Activated CD4-positive, alpha-beta memory T cell treated with anti-CD3 and anti-CD28 coated beads, Interleukin-2, amount 10 ng/mL, durations not matched to agents 7 days and 5 days (primary cell): ENCODE measurements at places on chromosomes 6 and 20.

DNA sequence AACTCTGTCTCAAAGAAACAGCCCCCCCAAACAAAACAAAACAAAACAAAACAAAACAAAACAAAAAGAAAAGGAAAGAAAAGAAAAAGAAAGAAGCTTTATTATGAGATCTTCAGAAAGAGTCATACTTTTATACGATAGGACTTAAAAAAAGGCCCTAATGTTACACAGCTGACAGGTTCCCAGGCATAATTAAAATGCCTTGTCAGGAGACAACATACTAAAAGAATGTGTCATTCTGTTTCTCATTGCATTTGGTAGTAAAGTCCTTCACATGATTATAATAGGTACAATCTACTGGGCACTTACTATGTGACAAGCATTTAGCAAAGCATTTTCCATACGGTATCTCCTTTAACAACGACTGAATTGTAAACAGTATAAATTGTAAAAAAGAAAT is 36.4 kb upstream of the RPN2 start:
- no peak for DNase-seq

DNA sequence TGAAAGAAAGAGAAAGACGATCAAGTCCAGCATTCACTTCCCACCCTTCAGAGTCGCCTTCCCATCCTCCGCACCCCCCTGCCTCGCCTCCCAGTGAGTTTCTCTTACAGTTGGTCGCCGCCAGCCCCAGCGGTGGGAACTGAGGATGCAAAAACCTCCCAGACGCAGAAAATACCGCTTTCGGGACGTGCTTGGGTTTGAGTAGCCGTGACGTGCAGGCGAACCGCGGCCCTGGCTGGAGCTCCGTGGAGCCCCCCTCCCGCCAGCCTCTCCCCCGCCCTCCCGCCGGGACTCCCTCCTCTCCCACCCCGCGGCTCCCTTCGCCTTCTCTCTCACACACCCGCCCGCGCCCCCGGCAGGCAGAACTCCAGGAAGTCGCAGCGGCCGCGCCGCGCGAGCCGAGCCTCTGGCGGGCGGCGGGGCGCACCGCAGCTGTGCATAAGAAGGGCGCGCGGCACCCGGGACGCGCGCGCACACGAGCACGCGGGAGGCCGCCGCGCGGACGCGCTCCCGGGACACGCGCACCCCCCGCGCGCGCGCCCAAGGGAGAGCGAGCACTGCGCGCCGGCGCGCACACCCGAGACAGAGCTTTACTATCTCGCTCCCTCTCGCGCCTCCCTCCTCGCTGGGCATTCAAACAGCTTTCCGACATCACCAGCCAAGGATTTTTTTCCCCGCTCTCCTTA is at the start of gene ADGRB3:
Gene ADGRB3 (plus strand): TSS at position 557 of the 686 bp plus-strand sequence. CDS start 3,394 bp downstream, outside the sequence.
- peak; percentile 35 for DNase-seq

GRCh38 chr6:28901831-28902230 is 22.0 kb downstream of the TRIM27 start:
- DNase-seq, result no peak

- no peak for DNase-seq
Measured at GRCh38 chr20:44734938-44735337, 10.7 kb upstream of the KCNK15 start.

GRCh38 chr6:139152892-139153271 is 18.0 kb downstream of the HECA start:
- DNase-seq, result no peak

DNA sequence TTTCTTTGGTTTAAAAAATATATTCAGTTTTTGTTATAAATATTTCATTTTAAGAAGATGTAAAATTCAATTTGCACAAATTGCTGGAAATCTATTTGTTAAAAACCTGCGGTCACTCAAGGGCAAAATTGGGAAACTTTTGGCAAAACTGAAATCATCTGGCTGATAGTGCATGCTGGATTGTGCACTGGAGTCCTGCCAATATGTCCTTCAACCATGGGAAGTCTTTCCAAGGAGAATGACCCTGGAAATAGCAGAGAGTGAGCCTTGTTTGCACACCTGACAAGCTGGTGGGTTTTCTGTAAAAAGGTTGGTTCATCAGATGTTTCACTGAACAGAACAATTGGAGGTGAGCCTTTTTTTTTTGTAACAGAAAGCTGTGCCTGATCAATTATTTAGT is 413.5 kb downstream of the BTBD3 start:
- no peak for DNase-seq
